ENCODE measurements at places on chromosomes 3 and 15.

DNA sequence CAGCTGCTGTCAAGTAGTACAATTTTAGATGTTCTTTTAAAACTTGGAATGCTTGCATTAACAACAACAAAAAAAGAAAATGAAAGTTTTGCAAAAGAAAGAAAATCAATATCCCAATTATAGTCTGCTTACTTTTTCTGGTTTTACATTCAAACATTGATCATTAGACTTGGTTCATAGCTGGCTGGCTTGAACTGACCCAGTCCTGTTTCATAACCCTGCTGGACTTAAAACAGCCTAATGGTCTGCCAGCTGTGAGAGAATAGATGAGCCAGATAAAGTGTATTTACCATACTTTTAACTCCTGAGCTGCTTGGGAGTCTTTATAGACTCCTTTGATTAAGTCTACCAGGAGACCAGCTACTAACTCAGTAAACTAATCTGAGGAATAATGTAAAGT lies 59.2 kb downstream of the PIAS1 start:
- DNase-seq = no peak

- DNase-seq = no peak
Observed at GRCh38 chr3:22175947-22176346, 424.9 kb upstream of the ZNF385D start.

DNA sequence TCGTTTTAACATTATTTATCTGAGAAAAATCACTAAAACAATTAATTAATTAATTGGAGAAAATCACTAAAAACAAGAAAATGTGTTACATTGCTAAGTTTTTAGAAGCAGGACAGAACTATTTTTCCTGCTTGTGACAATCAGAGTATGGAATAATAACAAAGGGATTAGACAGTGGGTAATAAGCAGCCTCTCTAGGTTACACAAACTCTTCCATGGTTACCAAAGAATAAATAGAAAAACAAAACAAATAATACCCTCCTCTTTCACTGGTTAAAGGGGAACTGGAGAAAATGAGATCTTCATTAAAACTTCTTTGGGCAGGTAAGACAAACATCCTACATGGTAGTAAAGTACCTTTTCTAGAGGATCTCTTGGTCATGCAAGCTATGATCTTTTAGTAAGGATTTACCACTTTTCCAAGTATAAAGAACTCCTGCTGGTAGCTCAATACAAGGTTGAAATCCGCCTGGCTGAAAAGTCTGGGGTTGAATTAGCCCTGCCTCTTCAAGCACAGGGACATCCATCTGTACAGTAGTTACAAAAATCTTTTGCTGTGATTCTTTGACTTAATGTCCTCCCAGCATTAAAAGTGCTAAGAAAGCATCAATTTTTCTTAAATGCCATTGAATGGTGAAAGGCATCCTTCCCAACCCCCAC lies 2.5 kb upstream of the PLCH1 start:
- no peak for DNase-seq

GRCh38 chr3:19702416-19703078 lies 231.5 kb downstream of the EFHB start:
- DNase-seq = no peak

GRCh38 chr3:159200176-159200575 lies 398.3 kb downstream of the MFSD1 start:
- no peak for DNase-seq

GRCh38 chr3:30155755-30156154 lies 450.6 kb upstream of the TGFBR2 start:
- DNase-seq = no peak

GRCh38 chr3:110928016-110928662 lies 143.5 kb upstream of the NECTIN3 start:
- DNase-seq = no peak

DNA sequence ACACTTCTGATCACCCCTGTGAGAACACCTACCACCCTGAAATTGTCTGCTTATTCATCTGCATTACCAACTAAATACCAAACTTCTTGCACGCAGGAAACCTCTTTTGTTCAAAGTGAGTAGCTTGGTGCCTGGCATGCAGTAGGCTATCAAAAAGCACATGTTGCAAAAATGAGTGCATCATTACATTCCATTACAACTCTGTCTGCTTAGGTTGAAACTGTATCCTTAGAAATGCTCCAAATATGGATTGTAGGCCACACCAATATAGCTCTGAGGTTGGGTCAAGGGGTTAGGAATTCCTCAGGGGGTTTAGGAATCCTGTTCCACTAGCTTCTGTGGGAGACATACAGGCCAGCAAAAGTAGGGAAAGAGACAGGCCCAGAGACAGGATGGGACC lies 107.2 kb downstream of the THRB start:
- no peak for DNase-seq

GRCh38 chr3:35275768-35276167 lies 363.6 kb upstream of the ARPP21 start:
- DNase-seq = no peak

DNA sequence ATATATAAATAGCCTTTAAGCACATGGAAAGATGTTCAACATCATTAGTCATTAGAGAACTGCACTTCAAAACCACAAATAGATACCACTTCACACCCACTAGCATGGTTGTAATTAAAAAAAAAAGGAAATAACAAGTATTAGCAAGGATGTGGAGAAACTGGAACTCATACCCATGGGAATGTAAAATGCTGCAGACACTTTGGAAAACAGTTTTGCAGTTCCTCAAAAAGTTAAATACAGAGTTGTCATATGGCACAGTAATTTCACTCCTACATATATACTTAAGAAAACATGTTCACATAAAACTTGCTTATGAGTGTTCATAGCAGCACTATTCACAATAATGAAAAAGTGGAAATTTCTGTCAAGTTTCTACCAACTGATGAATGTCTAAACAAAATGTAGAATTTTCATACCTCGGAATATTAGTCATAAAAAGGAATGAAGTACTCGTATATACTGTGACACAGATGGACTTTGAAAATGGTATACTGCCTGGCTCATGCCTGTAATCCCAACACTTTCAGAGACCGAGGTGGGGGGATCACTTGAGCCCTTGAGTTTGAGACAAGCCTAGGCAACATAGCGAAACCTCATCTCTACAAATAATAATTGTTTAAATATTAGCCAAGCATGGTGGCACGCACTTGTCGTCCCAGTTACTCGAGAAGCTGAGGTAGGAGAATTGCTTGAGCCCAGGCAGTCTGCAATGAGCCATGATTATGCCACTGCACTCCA lies 28.1 kb downstream of the BCL2A1 start:
- DNase-seq = no peak

GRCh38 chr3:113545594-113545993 lies 13.2 kb downstream of the SIDT1 start:
- DNase-seq = no peak

DNA sequence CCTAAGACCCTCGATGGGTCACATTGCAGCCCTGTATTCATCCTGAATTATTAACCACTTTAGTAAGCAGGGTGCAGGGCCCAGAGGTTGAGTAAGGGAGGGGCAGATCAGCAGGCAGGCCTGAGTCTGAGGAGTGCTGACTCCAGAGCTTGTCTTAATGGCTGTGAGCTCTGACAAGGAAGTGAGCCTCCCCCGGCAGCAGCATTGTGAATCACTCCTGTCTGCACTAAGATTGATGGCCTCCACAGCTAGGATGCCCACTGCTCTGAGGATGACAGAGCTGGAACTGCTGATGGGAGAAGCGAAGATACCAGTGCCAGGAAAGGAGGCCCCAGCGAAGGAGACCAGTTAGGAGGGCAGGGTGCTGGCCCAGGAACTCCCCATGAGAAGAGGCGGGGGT lies 46.5 kb upstream of the CCDC174 start:
- no peak for DNase-seq

GRCh38 chr3:132568422-132568821 lies 28.6 kb upstream of the ACKR4 start:
- DNase-seq = no peak

GRCh38 chr3:188860147-188860546 lies 311.6 kb upstream of the TPRG1 start:
- no peak for DNase-seq

DNA sequence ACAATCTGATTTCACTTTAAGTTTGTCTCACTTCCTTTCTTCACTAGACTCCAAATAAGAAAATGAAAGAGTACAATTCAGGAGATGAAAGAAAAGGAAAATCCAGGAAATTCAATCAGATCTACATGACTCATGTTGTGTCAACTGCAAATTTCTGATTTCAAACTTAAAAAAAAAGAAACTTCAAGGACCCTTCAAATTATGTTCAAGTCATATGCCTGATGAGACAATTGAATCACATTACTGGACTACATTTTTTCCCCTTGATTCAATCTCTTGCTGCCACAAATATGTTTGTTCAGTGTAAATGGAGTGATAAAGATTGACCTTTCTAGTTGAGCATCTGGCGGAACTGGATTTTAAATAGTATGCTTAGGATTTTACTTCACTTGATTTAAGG lies 37.4 kb downstream of the FRMD5 start:
- no peak for DNase-seq

- no peak for DNase-seq
Observed at GRCh38 chr15:75732809-75733451, 20.3 kb upstream of the CSPG4 start.

DNA sequence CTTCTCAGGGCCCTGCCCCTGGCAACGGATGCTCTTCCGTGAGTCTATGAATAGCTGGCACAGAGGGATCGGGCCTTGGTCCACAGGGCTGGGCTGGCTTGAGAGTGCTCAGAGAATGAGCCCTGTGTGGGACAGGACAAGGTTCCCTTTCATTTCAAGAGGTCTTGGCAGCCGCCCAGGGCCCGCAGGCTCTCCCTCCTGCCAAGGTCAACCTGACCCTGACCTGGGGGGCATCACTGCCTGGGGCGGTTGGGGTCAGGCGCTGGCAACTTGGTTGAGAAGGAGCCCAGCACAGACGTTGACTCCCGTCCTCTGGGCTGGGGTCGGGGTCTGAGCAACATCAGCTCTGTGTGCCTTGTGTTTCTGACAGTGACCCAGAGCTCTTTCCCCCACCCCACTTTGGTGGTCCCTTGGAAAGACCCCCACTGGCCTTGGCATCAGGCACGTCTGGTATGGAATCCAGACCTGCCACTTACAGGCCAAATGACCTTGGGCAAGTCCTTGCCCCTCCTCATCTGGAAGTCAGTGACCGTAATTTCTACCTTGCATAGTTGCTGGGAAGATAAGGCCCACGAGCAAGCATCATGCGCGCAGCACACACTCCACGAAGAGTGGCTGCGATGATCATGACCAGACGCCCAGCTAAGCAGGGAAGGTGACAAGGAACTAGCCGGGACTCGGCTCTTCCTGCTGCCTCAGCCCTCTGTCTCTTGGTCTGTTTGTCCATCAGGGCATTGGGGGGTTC lies 36.4 kb downstream of the EPHB3 start:
- DNase-seq = no peak

DNA sequence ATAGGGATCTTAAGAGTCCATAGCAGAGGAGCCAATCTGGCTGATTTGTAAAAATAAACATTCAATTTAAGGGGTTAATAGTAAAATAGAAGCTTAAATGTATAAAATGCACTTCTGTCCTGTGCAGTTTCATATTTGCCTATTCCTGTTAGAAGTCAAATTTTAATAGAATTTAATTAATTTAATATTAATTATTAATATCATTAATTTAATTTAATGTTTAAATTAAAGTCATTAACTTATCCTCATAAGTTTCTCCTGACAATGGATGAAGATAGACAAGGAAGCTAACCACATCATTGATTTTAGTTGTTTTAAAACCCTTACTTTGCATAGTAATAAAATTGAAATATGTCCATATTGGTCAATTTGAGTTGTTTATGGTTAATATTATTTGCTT lies 1096.2 kb upstream of the EPHA6 start:
- no peak for DNase-seq

- no peak for DNase-seq
Observed at GRCh38 chr3:51353131-51353530, 32.0 kb upstream of the MANF start.

DNA sequence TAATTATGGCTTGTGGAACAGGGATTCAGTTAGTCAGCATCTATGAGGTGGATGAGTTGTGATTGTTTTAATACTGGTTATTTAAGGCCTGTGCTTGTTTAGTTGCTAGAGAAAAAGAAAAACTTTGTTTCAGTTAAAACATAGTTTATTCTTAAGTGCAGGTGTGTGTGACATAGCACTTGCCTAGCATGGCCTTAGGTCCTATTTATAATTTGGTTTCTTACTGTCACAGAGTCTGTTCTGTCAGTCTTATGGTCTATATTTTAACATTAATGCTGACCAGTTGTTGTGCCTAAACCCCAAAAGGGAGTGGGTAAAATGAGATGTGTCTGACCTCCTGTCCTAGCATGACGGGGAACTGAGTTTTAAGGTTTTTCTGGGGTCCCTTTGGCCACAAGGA lies 486.3 kb downstream of the ZIC1 start:
- DNase-seq = no peak

DNA sequence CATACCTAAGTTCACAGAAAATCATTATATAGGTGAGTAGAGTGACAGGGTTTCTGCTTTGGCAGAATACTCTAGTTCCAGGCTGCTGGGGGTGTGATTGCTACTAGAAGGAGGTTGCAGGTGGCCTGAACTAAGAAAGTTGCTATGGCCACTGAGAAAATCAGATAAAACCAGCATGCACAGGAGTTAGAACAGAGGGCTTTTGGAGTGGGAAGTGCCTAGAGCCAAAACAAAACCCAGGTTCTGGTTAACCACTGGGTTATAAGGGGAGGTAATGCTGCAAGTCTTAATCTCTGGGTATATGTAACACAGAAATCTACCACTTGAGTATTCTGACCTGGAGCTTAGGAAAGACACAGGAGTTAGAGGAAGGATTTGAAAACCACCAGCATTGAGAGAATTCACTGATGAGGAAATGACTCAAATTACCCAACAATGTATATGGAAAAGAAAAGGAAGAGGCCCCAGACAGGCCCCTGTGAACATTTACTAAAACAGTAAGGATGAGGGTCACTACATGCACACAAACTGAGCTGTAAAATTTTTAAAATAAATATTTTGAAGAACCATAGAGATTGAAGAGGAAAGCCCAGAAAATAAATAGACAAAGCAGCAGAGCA lies 60.0 kb downstream of the PLOD2 start:
- DNase-seq = no peak

DNA sequence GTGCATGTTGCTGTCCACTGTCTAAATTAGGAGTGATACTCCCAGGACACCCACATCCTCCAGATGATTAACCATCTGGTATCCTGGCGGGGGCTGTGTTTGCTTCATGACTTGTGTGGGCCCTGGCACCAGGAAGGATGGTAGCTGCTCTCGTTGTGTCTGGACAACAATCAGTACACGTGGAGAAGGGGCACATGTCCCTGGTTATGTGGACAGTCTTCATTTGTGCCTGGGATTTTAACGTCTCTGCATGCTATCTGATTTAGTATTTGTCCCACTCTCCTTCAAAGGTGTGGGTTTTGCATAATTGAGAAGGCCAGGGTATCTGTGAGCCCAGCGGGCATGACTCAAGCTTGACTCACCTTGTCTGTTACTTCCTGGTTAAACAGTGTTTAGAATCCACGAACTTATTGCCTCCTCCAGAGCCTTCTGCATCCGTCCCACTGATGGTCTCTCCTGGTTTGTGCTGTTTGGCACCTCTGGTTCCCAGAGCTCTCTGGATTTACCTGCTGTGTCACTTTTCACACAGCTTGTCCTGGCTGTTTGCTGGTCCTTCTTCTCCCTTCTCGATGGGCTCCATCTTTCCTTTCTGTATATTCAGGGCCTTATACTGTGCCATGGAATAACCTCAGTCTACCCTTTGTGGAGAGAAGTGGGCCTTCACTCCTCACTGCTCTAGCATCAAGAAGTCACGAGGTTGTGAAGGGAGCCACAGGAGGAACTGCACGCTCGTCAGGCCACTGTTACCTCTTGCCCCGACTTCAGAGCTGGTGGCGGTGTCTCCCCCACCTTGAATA lies 32.5 kb downstream of the ARNT2 start:
- no peak for DNase-seq

Data from activated effector memory CD4-positive, alpha-beta T cell treated with Interleukin-2 at 50 U/mL for 16 hours (primary cell).